ENCODE measurements at places on chromosomes 13 and 19. TPM values are rescaled to one million over a fixed set of nuclear protein-coding genes. Genes with fewer than 3 reads are reported as not detected.
A peak's percentile ranks its signal among the peaks of the same experiment; 100 is the strongest.

Gene LILRB3
- total RNA-seq: 12.6 TPM

- peaks cover 26% of the 10 kb centered on the region for H3K27me3 ChIP-seq
- DNase-seq: no peak
- H3K4me1 ChIP-seq: peaks cover 10% of the 10 kb centered on the region
- H3K4me3 ChIP-seq: peak within 1 kb of the TSS; percentile 23
Measured at GRCh38 chr13:20160306-20161274, at the start of gene GJA3. Gene GJA3 (minus strand): TSS chr13:20161052. CDS start chr13:20143288, 17,764 bp downstream.

DNA sequence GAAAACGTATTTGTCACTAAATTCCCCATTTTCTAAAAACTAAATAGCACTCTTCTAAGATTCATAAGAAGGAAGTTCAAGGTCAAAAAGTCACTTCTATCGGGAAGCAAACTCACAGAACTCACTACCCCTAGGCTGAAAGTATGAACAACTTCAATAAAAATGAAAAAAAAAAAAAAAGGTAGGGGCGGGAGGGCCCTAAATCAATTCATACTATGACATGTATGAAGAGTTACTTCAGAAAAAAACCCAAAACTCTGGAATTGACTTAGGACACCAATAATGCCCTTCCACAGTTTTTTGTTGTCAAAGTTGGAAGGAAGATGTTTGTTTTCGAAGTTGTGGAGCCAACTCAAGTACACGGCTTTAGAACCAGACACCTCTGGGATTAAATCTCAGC is 1.1 kb downstream of the SUCLA2 start:
- H3K4me1 ChIP-seq: peaks cover 10% of the 10 kb centered on the region
- H3K4me3 ChIP-seq: peak overlapping the region; percentile 98
- H3K27me3 ChIP-seq: no peaks in the 10 kb centered on the region

DNA sequence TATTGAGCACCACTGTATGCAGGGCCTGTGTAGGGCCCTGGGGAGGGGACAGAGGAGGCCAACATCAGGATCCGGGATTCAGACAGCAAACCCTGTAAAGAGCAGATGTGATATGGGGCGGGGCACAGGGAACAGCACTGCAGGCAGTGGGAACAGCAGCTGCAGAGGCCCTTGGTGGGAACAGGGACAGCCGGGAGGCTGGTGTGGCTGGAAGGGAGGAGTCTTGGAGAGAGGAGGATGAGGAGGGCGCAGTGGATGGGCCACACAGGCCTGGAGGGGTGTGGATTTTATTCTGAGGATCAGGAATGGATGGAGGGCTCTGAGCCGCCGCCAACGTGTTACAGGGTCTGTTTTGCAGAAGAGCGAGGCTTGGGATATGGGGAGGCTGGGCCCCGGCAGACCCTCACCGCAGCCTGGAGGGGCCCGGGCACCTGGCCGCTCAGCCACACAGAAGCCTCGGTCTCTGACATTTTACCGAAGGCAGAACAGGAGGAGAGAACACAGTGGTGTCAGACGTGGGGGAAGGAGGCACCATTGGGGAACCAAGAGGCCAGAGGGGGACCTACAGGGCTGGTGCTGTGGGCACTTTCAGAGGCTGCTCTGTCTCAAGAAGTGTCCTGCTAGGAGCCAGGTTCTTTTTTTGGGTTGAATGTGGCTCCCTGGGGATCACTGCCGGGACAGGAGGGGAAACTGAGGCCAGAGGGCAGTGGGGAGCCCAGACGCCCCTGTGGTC is 6.9 kb downstream of the EFNA2 start:
- no peak for DNase-seq
- no peak overlapping the region for H3K4me3 ChIP-seq
- H3K4me1 ChIP-seq: peaks cover 13% of the 10 kb centered on the region
- peaks cover 14% of the 10 kb centered on the region for H3K27me3 ChIP-seq
- no peaks in the 10 kb centered on the region for H3K36me3 ChIP-seq
- no peak overlapping the region for H3K27ac ChIP-seq

Gene STOML3
- total RNA-seq: not detected

- H3K36me3 ChIP-seq: no peaks in the 10 kb centered on the region
- no peak for DNase-seq
- no peak overlapping the region for H3K4me3 ChIP-seq
- H3K4me1 ChIP-seq: peaks cover 16% of the 10 kb centered on the region
Measured at GRCh38 chr19:45130888-45131615, 29.7 kb downstream of the NKPD1 start.

GRCh38 chr13:42883771-42884467 is 102.5 kb downstream of the FAM216B start:
- DNase-seq: no peak
- peaks cover 21% of the 10 kb centered on the region for H3K36me3 ChIP-seq
- H3K27ac ChIP-seq: no peak overlapping the region
- H3K4me3 ChIP-seq: no peak overlapping the region
- H3K4me1 ChIP-seq: no peaks in the 10 kb centered on the region

DNA sequence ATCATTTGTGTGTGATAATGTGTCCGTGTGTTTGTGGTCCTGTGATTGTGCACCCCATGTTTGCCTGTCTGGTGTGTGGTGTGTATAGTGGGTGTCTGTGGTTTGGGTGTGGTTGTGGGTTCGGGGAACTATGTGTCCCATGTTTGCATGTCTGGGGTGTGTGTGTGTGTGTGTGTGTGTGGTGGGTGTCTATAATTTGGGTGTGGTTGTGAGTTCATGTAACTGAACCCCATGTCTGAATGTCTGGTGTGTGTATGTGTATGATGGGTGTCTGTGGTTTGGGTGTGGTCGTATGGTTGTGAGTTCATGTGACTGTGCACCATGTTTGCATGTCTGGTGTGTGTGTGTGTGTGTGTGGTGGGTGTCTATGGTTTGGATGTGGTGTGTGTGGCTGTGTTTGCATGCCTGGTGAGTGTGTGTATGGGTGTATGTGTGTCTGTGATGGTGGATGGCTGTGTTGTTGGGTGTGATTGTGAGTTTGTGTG is 11.1 kb upstream of the NFIX start:
- H3K27me3 ChIP-seq: peaks cover 7% of the 10 kb centered on the region
- H3K4me1 ChIP-seq: peaks cover 33% of the 10 kb centered on the region
- no peaks in the 10 kb centered on the region for H3K36me3 ChIP-seq

Gene ZNF737
- 16.5 TPM for total RNA-seq

- no peaks in the 10 kb centered on the region for H3K36me3 ChIP-seq
- no peaks in the 10 kb centered on the region for H3K27me3 ChIP-seq
- no peak overlapping the region for H3K27ac ChIP-seq
- no peak for DNase-seq
- H3K4me1 ChIP-seq: no peaks in the 10 kb centered on the region
- H3K4me3 ChIP-seq: no peak overlapping the region
Measured at GRCh38 chr13:32476021-32476731, 48.2 kb upstream of the N4BP2L1 start.

DNA sequence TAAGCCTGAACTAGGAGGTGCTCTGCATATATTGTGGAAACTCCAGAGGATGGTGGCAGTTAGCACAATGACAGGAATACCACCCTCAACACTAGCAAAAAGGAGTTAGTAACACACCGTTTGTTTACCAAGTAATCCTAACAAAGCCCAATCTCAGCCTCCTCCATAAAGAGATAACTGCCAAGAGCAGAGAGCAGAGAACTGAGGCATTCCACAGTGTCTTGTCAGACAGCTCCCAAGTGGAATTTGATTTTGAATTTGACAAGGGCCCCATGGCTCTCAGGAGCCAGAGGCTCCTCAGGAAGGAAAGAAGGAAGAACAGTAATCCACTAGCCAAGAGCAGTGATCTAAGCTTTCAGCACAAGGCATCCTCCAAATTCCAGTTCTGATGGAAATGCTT is 298.6 kb downstream of the DCLK1 start:
- H3K27me3 ChIP-seq: no peaks in the 10 kb centered on the region
- no peak for DNase-seq
- no peaks in the 10 kb centered on the region for H3K36me3 ChIP-seq

- H3K27ac ChIP-seq: no peak overlapping the region
- H3K4me1 ChIP-seq: no peaks in the 10 kb centered on the region
- H3K4me3 ChIP-seq: no peak overlapping the region
- no peaks in the 10 kb centered on the region for H3K27me3 ChIP-seq
Measured at GRCh38 chr13:77583581-77583980, 48.1 kb downstream of the SCEL start.

- DNase-seq: no peak
- no peak overlapping the region for H3K4me3 ChIP-seq
- peaks cover 7% of the 10 kb centered on the region for H3K4me1 ChIP-seq
- H3K27ac ChIP-seq: no peak overlapping the region
- peaks cover 46% of the 10 kb centered on the region for H3K36me3 ChIP-seq
Measured at GRCh38 chr19:32349724-32350470, 4.5 kb downstream of the ZNF507 start.

DNA sequence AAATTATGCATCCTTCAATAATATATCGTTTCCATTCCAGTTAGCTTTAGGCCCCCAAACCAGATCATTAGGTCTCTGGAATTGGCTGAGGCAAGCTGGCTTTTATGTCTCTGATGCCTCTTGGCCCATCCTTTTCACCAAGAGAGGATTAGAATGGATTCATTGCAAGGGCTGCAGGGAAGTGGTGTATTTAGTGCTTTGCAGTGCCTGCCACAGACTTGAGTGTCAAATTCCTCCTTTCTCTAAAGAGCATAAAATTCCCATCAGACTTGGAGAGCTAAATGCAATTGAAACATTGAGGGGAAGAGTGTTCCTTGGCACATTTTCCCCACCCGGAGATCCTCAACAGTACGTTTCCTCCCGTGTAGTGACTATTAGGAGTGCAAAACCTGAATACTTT is 302.6 kb downstream of the ATP8A2 start:
- no peaks in the 10 kb centered on the region for H3K36me3 ChIP-seq
- no peak overlapping the region for H3K27ac ChIP-seq
- no peak for DNase-seq
- no peak overlapping the region for H3K4me3 ChIP-seq
- H3K4me1 ChIP-seq: no peaks in the 10 kb centered on the region
- H3K27me3 ChIP-seq: peaks cover 2% of the 10 kb centered on the region

DNA sequence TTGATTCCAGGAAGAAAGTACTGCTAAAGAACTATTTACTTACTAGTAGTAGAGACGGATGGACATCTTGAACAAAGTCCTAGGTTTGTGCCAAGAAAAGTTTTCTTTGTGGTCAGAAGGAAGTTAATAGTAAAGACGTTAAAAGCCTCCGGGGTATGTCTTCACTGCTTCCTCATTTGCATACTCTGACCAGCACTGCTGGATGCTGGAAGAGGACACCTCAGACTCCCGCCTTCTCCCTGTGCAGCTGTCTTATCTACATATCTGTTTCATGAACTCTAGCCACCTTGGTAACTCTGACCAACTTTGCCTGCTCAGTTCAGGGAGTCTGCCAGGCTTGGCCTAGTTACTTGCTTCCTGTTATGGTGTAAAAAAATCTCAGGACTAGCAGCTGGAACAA is 1109.1 kb upstream of the MIR17HG start:
- no peak overlapping the region for H3K27ac ChIP-seq
- no peaks in the 10 kb centered on the region for H3K27me3 ChIP-seq
- H3K4me1 ChIP-seq: no peaks in the 10 kb centered on the region

Gene ZNF536
- total RNA-seq: not detected

GRCh38 chr13:112603641-112604225 is 15.8 kb upstream of the TUBGCP3 start:
- peaks cover 10% of the 10 kb centered on the region for H3K4me1 ChIP-seq
- no peak for DNase-seq
- no peak overlapping the region for H3K4me3 ChIP-seq
- H3K36me3 ChIP-seq: no peaks in the 10 kb centered on the region
- no peak overlapping the region for H3K27ac ChIP-seq
- peaks cover 5% of the 10 kb centered on the region for H3K27me3 ChIP-seq

Gene KLK4
- not detected for total RNA-seq

Gene LYPD5
- total RNA-seq: not detected

Gene C2CD4C
- total RNA-seq: not detected

DNA sequence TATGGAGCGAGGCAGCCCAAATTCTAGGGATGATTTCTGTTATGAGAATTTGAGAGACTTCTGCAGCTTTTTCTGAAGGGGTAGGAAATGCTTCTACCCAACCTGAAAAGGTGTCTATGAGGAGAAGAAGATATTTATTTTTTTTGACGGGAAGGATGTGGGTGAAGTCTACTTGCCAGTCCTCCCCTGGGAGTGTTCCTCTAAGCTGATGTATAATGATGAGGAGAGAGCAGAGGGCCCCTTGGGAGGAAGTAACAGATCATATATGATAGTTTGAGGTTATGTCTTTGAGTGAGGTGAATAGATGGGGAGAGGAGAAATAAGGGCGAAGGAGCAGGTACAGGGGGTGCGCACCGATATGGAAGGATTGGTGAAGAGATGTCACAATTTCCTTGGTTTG is 910.6 kb upstream of the SLITRK5 start:
- H3K27ac ChIP-seq: peak overlapping the region; percentile 4
- H3K4me3 ChIP-seq: no peak overlapping the region

All from natural killer cell (primary cell).